Chondrocyte (in vitro differentiated cells): ENCODE measurements at places on chromosomes 7 and 10. TPM values are rescaled to one million over a fixed set of nuclear protein-coding genes. Genes with fewer than 3 reads are reported as not detected.

GRCh38 chr10:86225103-86225782, 141.4 kb downstream of the GRID1 start:
- peaks cover 7% of the 10 kb centered on the region for H3K4me1 ChIP-seq
- H3K36me3 ChIP-seq: no peaks in the 10 kb centered on the region
- H3K4me3 ChIP-seq: no peak overlapping the region
- peaks cover 5% of the 10 kb centered on the region for H3K27me3 ChIP-seq
- no peak overlapping the region for H3K27ac ChIP-seq

GRCh38 chr10:88541116-88541626, 41.9 kb downstream of the RNLS start:
- peaks cover 40% of the 10 kb centered on the region for H3K4me1 ChIP-seq
- DNase-seq: no peak
- peak overlapping the region; percentile 43 for H3K4me3 ChIP-seq
- H3K27ac ChIP-seq: peak overlapping the region; percentile 79
- no peaks in the 10 kb centered on the region for H3K36me3 ChIP-seq
- no peaks in the 10 kb centered on the region for H3K27me3 ChIP-seq

- H3K36me3 ChIP-seq: peaks cover 15% of the 10 kb centered on the region
- H3K27ac ChIP-seq: no peak overlapping the region
- no peak for DNase-seq
These were observed 25.2 kb downstream of the LOXL4 start for GRCh38 chr10:98242823-98243222.

DNA sequence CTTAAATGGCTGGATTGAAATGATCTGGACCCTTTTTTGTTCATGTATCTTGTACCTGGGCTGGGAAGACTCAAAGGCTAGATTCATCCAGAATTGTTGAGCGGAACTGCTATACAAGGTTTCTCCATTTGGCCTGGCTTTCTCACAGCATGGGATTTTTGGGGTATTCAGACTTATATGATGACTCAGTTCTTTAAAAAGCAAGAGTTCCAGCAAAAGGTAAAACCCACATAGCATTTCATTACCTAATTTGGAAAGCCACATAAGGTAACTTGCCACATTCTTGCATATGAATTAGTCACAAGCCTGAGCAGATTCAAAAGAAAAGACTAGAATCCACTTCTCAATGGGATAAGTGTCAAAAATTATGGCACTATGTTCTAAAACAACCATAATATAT, 137.4 kb downstream of the HGF start:
- peaks cover 65% of the 10 kb centered on the region for H3K4me1 ChIP-seq
- H3K36me3 ChIP-seq: peaks cover 5% of the 10 kb centered on the region
- no peak overlapping the region for H3K4me3 ChIP-seq
- DNase-seq: no peak

- no peak overlapping the region for H3K27ac ChIP-seq
- no peaks in the 10 kb centered on the region for H3K36me3 ChIP-seq
- H3K4me3 ChIP-seq: no peak overlapping the region
- no peak for DNase-seq
- peaks cover 5% of the 10 kb centered on the region for H3K4me1 ChIP-seq
These were observed 27.8 kb upstream of the TMEM178B start for GRCh38 chr7:141045842-141046620.

- DNase-seq: peak; percentile 59
- H3K36me3 ChIP-seq: peaks cover 1% of the 10 kb centered on the region
- H3K27ac ChIP-seq: no peak overlapping the region
- no peak overlapping the region for H3K4me3 ChIP-seq
- peaks cover 33% of the 10 kb centered on the region for H3K27me3 ChIP-seq
These were observed 5.4 kb downstream of the WDR86 start for GRCh38 chr7:151404216-151405011.

- H3K4me1 ChIP-seq: peaks cover 16% of the 10 kb centered on the region
- no peak overlapping the region for H3K4me3 ChIP-seq
- peaks cover 4% of the 10 kb centered on the region for H3K36me3 ChIP-seq
- DNase-seq: no peak
- H3K27ac ChIP-seq: no peak overlapping the region
These were observed 31.7 kb downstream of the GPR22 start for GRCh38 chr7:107501593-107501992.

The ATP5MK gene
- total RNA-seq: 297 to 326 TPM (median 299 TPM) in 3 replicates

The DNA2 gene
- total RNA-seq: 2.9 to 10.2 TPM (median 6.8 TPM) in 3 replicates

- H3K4me3 ChIP-seq: no peak overlapping the region
- peak overlapping the region; percentile 100 for H3K27ac ChIP-seq
- H3K4me1 ChIP-seq: peaks cover 97% of the 10 kb centered on the region
- H3K27me3 ChIP-seq: no peaks in the 10 kb centered on the region
- peaks cover 6% of the 10 kb centered on the region for H3K36me3 ChIP-seq
These were observed 20.3 kb downstream of the MYOF start for GRCh38 chr10:93461807-93462178.

DNA sequence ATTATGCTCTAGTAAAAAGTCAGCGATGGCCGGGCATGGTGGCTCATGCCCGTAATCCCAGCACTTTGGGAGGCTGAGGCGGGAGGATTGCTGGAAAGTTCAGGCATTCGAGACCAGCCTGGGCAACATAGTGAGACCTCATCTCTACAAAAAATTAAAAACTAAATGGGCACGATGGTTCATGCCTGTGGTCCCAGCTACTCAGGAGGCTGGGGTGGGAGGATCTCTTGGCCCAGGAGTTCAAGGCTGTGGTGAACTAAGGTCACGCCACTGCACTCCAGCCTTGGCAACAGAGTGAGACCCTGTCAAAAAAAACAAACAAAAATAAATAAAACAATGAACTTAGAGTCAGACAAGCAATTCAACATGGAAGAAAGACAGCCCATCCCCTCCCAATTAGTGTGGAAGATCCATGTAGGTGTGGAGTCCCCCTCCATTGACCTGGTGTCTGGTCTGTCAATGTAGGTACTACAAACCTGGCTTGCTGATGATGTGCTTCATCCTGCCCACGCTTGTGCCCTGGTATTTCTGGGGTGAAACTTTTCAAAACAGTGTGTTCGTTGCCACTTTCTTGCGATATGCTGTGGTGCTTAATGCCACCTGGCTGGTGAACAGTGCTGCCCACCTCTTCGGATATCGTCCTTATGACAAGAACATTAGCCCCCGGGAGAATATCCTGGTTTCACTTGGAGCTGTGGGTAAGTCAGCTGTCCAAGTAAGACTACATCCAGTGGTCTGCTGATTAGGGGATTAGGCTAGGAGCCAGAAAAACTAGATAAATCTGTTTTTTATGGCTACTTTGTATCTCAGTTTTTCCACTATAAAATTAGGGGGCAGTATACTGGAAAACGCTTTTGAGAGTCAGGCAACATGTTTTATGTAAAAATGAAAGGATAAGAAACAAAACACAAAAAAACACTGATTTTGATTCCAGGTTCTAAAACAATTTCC, 9.3 kb downstream of the SCD start:
- no peak overlapping the region for H3K27ac ChIP-seq
- no peaks in the 10 kb centered on the region for H3K27me3 ChIP-seq
- peaks cover 60% of the 10 kb centered on the region for H3K36me3 ChIP-seq
- no peak for DNase-seq
